ENCODE measurements at places on chromosomes 3 and 15.
A peak's percentile ranks its signal among the peaks of the same experiment; 100 is the strongest.

- DNase-seq, result no peak
These were observed 7.1 kb downstream of the SATB1 start for GRCh38 chr3:18417904-18418572.

- DNase-seq, result no peak
These were observed 625.7 kb upstream of the LMCD1 start for GRCh38 chr3:7875925-7876324.

DNA sequence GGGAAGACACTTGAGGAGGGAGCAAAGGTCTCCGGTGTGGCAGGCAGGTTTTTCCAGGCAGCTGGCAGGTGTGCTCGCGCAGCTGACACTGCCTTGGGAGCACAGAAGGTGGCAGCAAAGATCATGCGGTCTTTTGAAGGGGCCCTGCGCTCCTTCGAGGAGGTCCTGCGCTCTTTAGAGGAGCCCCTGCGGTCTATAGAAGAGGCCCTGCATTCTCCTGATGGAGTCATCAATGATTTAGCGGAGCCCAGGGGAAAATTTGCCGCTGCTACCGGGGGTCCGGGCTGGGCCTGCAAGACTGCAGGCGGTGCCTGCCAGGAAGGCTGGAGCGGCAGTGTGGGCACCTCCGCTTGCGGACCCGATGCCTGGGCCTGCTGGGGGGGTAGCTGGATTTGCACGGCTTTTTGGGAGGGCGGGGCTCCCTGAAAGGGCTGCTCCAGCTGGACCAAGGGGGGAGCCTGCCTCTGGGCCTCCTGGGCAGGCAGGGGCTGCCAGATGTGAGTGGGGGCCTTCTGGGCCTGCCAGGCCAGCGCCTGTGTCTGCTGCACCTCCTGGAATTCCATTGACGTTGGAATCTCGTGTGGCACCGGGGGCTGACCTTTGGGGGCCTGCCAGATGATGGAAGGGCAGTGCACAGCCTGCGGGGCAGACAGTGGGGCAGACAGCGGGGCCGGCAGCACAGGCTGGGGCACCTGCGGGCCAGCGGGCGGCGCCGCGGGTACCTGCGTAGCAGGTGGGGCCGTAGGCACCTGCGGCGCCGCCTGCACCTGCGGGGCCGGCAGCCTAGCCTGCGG lies 2.1 kb downstream of the MAGEL2 start:
- DNase-seq, result no peak

- no peak for DNase-seq
These were observed 223.2 kb downstream of the MTHFS start for GRCh38 chr15:79673416-79674123.

DNA sequence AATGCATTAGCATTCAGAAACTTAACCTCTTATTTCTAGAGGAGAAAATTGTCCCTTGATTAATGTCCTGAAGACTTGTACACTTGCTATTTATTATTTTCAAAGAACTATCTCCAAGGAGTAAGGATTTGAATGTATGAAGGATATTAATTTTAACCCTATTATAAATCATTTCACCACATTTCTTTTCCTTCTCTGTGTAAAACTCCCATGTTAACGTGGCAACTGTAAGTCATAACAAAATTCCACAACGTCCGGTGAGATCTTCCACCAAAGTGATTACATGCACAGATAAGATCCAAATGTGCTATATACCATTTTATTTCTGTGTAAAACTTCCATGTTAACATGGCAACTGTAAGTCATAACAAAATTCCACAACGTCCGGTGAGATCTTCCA lies 229.1 kb upstream of the ARHGEF26 start:
- no peak for DNase-seq

GRCh38 chr3:69665026-69665737 lies 74.1 kb upstream of the MITF start:
- no peak for DNase-seq

GRCh38 chr3:127172781-127173515 lies 20.0 kb upstream of the PRR23E start:
- DNase-seq, result peak; percentile 11

DNA sequence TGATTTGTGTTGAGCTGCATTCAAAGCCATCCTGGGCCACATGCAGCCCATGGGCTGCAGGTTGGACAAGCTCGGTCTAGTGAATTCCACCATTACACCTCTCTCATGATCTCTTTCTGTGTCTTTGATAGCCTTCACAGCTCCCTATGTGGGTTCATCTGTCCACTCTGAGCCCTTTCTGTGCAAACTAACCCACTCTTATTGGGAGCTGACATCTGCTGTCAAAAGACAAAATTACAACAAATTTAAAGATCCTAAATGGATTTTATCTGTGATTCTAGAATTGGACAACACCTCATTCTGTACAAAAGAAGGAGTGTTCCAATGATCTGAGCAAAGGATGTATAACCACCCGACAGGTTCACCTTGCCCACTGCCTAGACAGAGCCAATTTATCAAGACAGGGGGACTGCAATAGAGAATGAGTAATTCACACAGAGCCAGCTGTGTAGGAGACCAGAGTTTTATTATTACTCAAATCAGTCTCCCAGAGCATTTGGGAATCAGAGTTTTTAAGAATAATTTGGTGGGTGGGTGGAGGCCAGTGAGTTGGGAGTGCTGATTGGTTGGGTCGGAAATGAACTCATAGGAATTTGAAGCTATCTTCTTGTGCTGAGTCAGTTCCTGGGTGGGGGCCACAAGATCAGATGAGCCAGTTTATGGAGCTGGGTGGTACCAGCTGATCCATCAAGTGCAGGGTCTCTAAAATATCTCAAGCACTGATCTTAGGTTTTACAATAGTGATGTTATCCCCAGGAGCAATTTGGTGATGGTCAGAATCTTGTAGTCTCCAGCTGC lies 2.6 kb upstream of the XYLB start:
- no peak for DNase-seq

- DNase-seq, result no peak
These were observed 70.4 kb upstream of the PCSK6 start for GRCh38 chr15:101559952-101560351.

GRCh38 chr3:120451806-120452205 lies 1.0 kb upstream of the FSTL1 start:
- DNase-seq, result no peak

- DNase-seq, result no peak
These were observed 33.8 kb downstream of the RIOX2 start for GRCh38 chr3:97938444-97938843.

DNA sequence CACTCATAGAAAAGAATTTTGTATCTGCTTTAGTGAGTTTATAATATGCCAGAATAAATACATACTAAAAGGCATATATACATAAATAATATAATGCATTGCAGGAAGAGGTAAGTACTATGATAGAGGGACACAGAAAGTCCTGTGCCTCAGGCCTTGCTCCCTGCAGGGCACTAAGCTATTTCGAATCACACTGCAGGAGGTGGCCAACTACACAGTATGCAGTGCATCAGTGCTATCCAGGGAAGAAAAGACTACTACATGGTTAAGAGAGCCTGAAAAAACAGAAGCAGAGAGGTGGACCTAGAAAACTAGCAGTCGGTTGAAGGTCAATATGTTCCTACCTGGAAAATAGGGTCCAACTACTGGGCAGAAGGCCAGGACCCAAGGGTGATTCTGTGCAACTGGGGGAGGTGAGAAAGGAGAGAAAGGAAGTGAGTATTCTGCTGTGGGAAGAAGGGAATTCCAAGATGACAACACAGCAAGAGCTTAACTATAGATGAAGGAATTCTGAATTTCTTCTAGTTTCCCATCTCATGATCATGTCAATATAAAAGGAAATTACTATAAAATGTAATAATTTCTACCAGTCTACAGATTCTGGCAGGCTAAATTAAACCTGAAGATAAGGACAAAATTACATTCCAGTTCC lies 218.0 kb downstream of the ZBTB20 start:
- DNase-seq, result no peak

DNA sequence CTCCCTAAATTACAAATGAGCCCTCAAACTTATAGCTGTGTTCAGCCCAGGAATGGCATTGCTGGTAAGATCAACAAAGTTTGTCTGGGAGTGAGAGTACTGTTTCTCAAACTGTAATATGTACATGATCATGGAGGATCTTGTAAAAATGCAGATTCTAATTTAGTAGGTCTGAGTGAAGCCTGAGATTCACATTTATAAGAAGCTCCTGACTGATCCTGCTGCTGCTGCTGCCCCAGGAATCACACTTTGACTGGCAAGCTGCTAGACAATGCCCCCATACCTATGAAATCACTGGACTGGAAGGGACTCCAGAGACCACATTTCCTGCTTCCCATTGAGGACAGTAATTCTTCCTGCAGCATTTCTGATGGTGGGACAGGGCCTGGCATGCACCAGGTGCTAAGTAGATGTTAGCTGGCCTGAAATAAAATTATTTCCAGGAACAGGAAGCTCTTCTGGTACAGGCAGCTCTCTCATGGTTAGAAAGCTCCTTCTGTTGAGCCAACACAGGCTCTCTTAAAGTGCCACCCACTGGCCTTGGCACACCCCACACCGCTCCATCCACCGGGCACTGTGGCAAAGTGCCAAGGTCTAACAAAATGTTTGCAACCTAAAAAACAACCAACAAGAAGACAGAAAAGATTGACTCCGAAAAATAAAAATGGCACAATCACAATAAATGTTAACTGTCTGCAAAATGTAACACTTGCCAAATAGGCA lies 36.7 kb upstream of the ZNF710 start:
- DNase-seq, result no peak

DNA sequence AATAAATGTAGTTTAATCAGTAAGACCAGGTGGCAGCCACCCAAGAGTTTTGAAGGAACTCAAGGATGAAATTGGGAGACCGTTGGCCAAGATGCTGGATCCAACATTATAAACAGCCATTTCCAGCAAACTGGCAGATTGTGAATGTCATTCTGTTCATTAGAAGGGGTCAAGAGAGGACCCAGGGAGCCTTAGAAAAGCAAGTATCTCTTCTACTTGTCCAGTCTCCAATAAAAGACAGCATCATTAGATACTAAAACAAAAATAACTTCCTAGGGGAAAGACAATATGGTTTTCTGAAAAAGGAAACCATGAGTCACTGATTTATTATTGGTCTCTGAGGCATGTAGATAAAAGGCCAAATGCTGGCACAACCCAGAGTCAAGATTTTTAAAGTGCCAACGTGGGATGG lies 67.9 kb downstream of the GADL1 start:
- DNase-seq, result no peak

DNA sequence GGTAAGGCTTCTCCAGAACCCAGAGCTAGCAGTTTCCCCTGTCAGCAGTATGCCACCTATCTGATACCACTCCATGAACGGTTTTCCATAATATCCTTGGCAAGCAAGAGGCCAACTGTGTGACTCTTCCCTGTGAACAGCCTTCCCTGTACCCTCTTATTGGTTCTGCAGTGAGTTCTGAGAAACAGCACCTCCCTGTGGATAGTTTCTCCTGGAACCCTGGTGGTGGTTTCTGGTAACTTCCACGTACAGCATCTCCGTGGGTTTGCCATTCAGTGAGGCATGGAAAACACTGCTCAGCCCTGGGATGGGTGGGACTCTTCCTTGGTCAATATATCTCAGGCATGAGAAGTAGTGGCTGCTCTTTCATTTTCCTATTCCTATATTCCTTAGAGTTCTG lies 19.4 kb upstream of the SERPINI2 start:
- no peak for DNase-seq

GRCh38 chr15:99100245-99101173 lies 4.4 kb upstream of the SYNM start:
- DNase-seq, result peak; percentile 45

DNA sequence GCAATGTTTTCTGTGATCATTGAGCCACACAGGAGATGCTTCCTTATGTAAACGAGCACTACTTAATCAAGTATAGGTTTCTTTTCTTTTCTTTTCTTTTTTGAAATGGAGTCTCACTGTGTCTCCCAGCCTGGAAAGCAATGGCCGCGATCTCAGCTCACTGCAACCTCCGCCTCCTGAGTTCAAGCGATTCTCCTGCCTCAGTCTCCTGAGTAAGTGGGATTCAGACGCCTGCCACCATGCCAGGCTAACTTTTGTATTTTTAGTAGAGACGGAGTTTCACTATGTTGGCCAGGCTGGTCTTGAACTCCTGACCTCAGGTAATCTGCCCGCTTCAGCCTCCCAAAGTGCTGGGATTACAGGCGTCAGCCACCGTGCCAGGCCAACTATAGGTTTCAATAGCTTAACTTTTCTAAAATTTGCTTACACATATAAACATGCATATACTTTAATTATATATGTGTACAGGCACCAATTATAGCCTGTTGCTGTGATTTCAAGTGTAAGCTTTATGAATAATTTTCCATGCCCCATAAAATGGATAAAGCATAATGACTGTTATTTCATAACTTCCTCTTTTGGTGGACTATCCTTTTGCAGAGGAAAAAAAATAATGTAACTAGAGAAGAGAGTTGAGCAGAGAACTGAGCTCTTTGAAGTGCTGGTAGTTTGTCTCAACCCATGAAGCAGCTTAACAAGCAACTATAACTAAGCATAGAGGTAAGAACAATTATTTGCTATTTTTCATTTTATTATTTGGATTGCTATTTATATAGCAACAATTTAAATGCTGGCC lies 24.8 kb upstream of the MBNL1 start:
- no peak for DNase-seq

GRCh38 chr15:35852818-35853624 lies 307.1 kb upstream of the DPH6 start:
- no peak for DNase-seq

- DNase-seq, result no peak
These were observed 1026.2 kb downstream of the PLOD2 start for GRCh38 chr3:145134738-145135137.

DNA sequence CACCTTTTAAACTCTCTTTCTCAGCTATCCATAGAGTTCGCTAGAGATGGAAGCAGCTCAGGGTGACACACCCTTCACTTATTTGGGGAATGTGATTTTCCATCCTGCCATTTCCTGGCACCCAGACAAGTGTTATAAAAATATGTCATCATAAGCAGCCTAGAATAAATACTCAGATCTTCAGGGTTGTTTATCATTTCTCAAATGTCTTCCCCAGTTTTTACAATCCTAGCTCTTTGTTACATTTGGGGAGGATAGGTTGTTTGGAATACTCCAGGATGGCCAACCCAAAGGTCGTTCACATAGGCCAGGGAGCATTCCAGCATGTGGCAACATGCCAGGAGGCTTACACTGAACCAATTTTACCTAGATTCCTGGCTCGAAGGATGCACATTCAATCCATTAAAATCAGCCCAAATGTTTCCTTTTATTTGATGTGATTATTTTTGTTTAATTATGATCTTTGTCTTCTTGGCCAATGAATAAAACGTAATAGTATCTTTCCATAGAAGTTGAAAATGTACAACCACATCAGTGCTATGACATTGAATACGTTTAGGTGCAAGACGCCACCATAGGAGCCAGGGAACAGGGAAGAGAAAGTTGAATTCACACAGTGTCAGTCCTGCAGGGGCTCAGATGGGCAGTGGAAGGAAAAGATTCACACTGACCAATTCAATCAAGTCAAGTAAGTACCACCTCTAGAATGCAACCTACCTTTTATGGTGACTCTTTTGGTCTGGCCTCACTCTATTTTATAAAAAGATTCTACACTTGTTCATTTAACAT lies 537.7 kb upstream of the MDFIC2 start:
- no peak for DNase-seq

DNA sequence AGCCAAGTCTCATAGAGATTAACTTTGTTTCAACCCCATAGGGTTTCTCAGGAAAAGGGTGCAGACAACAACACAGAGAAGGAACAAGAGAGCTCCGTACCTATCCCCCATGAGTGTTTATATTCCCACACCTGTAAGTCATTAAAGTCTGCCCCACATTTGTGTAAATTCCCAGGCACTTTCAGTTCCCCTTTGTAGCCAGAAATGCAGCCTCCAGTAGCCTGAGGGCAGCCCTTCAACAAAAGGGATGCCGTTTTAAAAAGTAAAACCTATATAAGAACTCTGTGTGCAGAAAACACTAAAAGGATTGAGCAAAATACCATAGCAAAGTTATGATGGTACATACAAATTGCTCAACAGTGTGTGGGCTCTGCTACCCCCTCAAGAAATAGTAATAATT lies 59.7 kb upstream of the TMEM108 start:
- DNase-seq, result no peak
